Activated CD8-positive, alpha-beta memory T cell treated with anti-CD3 and anti-CD28 coated beads for 4 hours (primary cell): ENCODE measurements at places on chromosomes 2 and 18.
A peak's percentile ranks its signal among the peaks of the same experiment; 100 is the strongest.

- DNase-seq: no peak
Measured at GRCh38 chr2:237171881-237172280, 86.2 kb downstream of the COPS8 start.

- no peak for DNase-seq
Measured at GRCh38 chr2:25912851-25913695, 34.8 kb upstream of the ASXL2 start.

DNA sequence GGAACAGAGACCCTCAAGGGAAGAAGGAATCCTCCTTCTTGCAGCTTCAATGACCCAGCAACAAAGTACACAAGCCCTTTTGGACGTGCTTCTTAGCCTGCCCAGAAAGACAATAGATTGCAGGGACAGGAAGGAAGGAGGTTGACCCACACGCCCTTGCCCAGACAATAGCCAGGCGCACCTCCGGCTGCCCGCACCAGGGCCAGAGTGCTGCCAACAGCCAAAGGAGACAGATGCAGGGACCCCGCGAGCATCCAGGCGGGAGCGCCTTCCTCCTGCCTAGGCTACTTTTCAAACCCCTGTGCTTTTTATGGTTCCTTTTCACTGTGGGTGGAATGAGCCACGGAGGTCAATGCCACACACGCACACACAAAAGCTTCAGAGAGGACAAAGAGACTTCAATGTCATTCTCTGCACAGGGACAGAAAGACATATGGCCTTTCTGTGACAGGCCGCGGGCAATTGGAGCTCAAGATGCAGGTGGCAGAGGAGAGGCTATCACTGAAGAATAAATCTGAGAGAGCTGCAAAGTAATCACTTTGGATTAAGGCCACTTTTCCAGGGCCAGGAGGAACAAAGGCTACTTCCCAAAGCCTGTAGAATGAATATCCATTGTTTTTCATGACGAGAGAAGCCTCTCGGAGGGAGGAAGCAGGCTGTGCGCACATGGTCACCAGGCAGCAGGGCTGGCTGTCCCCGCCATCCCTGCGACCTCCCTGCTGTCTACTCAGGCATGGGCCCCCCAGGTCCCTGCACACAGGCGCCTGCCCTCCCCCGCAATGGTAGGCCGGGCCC is 300.6 kb downstream of the EIPR1 start:
- no peak for DNase-seq

DNA sequence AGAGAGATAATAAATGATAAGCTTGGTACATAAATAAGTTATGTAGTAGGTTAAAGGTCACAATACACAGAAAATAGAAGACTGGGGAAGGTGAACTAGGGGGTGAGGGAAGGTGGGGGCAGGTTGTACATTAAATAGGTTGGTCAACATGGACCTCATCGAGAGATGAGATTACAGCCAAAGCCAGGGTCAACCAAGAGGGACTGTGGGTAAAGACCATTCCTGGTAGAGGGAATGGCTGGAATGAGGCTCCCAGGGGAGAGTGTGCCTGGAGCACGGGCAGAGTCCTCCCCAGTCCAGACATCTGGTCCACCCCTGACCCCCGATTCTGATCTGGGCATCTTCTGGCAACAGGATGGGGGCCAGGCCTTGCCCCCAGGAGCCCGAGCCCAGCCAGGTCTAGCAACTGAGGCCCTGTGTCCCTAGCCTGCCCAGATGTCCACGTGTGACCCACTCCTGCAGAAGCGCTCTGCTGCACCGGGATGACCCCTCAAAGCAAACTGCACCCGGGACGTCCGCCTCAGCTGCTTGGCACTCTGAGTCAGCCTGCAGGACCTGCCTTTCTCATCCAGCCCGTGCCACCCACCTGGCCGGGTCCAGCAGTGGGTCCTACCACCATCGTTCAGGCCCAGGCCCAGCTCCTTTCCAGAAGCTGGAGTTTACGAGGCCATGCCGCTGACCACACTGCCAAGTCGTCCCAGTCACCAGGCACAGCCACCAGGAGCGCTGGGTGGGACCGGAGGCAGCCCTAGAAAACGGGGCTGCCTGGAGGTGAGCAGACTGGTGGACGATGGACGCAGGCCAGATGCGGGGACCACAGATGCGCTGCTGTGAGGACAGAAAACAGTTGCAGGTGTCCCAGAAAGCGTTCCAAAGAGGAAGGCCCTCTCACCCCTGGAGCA is 56.2 kb upstream of the ID2 start:
- no peak for DNase-seq

GRCh38 chr18:25457126-25457525 is 105.2 kb upstream of the ZNF521 start:
- no peak for DNase-seq

GRCh38 chr2:70509565-70509964 is 44.1 kb downstream of the TGFA start:
- DNase-seq: no peak

DNA sequence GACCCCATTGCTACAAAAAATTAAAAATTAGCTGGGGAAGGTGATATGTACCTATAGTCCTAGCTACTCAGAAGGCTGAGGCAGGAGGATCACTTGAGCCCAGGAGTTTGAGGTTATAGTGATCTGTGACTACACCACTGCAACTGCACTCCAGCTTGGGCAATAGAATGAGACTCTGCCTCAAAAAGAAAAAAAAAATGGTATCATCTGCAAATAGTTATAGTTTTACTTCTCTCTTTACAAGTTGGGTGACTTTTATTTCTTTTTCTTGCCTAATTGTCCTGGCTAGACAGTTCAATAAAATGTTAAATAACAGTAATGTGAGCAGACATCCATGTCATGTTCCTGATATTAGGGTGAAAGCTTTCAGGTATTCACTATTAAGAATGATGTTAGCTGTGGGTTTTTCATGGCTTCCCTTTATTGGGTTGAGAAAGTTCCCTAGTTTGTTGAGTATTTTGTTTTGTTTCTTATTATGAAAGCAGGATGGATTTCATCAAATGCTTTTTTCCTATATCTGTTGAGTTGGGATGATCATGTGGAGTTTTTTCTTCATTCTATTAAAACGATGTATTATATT is 24.9 kb upstream of the ACOXL start:
- no peak for DNase-seq

DNA sequence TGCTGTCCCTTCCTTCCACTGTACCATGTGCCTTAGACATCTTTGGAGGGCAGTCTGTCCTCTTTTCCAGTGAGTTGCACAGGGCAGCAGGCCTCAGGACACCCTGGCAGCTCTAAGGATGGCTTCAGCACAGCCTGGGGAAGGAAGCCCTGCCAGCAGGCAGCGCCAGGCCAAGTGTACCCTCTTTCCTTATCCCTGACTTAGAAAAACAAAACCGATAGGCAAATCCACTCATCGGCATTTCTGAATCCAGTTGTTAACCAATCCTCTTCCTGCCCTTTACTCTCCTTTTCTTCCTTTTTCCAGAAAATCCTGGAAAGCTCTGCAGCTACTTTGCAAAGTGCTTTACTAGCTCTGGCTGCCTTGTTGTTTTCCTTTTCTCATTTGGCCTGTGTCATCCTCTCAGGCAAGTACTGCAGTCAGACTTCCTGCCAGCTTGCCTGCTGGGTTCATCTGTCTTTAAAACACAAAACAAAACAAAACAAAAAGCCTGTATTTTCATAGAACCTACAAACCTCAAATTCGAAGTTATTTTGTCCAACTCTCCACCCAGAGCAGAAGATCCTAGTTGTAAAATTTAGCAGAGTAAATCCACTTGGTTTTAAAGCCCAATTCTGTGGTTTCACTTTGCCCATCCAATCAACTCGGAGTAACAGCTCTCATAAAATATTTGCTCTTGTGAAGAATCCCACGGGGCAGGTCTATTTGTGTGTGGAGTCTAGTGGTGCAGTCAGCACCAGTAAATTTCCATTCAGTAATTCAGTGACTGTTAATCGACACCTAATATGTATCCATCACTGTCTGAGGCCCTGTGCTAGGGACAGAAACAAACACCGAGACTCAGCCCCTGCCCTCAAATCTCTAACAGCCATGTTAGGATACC is 45.2 kb downstream of the PCBP1 start:
- DNase-seq: no peak

- DNase-seq: no peak
Measured at GRCh38 chr2:238433941-238434845, 7.5 kb downstream of the ASB1 start.

GRCh38 chr18:24446453-24446852 is 14.0 kb upstream of the HRH4 start:
- DNase-seq: no peak

GRCh38 chr2:36770542-36771287 is 74.2 kb downstream of the VIT start:
- no peak for DNase-seq

DNA sequence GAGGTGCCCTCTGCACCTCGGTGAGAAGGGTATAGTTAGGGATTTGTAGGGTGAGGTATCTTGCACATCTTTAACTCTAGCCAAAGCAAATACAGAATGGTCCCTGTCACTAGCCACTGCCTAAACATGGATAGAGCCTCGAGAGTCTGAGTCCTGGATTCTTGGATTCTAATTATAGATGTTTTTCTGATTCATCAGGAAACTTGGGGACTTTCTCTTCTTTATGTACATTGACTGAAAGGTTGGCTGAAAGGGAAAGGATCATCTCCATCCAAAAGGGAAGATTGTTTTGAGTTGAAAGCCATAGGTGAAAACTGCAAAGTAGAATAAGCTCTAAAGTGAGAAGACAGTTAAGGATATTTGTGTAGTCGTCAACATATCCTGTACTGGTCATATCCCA is 8.2 kb downstream of the STK36 start:
- no peak for DNase-seq

DNA sequence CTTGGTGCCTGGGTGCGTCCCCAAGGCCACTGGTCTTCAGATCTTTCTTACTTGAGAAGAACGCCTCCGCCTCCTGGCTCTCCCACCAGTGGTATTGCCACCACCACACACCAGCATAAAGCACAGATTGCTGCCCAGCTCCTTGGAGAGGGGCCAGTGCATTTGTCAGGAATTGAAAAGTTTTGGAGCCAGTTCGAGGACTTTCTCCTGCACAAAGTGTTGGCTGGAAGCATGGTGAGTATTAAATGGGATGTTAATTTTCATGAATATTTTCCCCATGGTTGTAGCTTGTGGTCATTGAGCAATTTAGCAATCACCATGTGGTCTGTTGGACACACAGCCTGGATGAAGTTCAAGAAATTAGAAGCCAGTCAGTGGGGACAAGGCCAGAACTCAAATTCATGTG is 684.6 kb upstream of the FANCL start:
- no peak for DNase-seq

GRCh38 chr18:64332835-64333234 is 183.9 kb upstream of the LINC00305 start:
- DNase-seq: no peak

GRCh38 chr2:77018219-77018618 is 504.0 kb downstream of the LRRTM4 start:
- DNase-seq: no peak

GRCh38 chr2:236662231-236663185 is 92.9 kb downstream of the ACKR3 start:
- DNase-seq: no peak

- no peak for DNase-seq
Measured at GRCh38 chr18:36287653-36288052, 9.9 kb upstream of the FHOD3 start.

GRCh38 chr2:85975581-85975980 is 86.8 kb upstream of the ST3GAL5 start:
- DNase-seq: no peak

- no peak for DNase-seq
Measured at GRCh38 chr2:151481744-151482143, 72.0 kb downstream of the RIF1 start.

- DNase-seq: no peak
Measured at GRCh38 chr2:29000481-29000880, 19.4 kb downstream of the TOGARAM2 start.

GRCh38 chr18:48784656-48785055 is 166.1 kb downstream of the SMAD7 start:
- no peak for DNase-seq

- peak; percentile 9 for DNase-seq
Measured at GRCh38 chr2:38959938-38960608, 70.4 kb downstream of the ARHGEF33 start.

- DNase-seq: no peak
Measured at GRCh38 chr2:80403081-80403480, 98.5 kb upstream of the LRRTM1 start.

DNA sequence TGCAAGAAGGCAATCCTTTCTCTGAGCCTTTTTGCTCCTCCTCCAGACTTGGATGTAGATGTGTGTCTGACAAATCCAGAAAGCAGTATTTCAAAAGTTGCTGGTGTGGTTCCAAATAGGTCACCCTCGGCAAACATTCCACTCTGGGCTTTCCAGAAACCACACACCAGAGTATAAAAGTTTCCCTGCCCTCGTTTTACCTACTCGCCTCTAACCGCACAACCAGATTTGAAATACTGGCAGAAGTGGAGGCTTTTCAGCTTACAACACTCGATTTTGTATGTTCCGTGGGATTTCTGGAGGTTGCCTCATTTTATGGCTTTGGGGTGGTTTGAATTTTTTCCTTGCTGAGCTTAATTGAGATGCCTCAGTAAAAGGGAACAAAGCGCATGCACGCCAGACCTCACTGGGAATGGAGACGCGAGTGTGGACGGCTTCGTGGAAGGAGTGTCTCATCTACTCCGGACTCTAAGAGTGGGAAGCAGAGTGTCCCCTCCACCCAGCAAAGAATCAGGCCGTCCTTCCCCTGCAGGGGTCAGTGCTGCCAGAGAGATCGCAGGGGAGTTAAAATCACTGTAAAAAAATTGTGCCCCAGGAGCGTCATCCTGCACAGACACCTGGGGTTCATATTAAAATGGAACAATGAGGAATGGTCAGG is 44.0 kb upstream of the RPL31 start:
- no peak for DNase-seq

- no peak for DNase-seq
Measured at GRCh38 chr2:131010566-131010965, 82.7 kb downstream of the FAM168B start.

GRCh38 chr2:150234787-150235446 is 252.6 kb downstream of the RND3 start:
- DNase-seq: no peak

DNA sequence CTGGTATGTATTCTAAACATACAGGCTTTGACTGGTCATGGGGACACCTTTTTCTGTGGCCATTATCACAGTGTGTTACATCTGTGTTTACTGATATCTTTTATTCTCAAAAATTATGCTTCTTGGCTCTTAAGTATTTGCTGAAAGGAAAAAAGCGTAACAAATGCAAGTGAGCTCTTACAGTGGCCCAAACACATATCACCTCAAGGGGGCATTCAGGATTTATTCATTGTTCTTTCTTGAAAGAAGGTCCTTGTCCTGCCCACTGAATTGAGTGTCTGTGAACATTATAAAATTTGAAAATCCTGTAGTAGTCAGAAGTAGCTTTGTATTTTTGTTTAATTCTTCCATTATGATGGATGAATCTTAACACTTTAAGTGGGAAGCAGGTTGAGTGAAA is 454.5 kb downstream of the XIRP2 start:
- DNase-seq: no peak

DNA sequence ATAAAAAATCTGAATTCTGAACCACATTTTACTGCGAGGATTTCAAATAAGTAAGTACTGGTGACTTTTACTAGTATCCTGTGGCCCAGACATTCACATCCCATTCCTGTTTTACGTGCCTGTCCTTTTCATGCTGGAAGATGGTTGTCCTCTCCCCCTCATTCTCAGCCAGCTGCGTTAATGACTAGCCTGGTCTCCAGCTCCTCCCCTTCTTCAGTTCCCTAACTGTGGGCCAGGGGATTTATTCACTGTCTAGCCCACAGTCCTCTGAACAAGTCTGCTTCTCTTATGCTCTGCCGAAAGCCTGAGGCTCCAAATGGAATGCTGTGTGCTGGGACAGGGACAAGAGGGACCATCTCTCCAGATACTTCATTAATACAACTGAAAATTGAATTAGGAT is 373.9 kb downstream of the PTPRM start:
- no peak for DNase-seq

GRCh38 chr18:48455555-48456478 is 46.6 kb upstream of the ZBTB7C start:
- no peak for DNase-seq
